ENCODE measurements at places on chromosomes 1 and 21.
A peak's percentile ranks its signal among the peaks of the same experiment; 100 is the strongest.

DNA sequence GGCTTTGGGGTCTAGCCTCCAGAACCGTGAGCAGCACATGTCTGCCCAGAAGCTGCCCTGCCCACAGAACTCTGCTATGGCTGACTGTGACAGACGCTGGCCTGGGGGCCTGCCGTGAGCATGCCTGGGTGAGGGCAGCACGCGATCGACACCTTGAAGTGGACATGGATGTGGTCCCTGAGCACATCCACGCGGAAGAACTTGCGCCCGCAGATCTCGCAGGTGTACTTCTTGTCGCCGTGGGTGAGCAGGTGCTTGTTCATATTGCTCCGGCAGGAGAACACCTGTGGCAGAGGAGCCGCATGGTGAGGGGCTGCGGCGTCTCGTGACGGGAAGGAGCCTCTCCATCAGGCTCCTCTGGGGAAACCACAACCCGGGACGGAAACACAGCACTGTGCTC is 56.0 kb downstream of the PRDM15 start:
- no peak for DNase-seq

GRCh38 chr1:114033216-114033706 is 54.0 kb downstream of the OLFML3 start:
- DNase-seq, result no peak

DNA sequence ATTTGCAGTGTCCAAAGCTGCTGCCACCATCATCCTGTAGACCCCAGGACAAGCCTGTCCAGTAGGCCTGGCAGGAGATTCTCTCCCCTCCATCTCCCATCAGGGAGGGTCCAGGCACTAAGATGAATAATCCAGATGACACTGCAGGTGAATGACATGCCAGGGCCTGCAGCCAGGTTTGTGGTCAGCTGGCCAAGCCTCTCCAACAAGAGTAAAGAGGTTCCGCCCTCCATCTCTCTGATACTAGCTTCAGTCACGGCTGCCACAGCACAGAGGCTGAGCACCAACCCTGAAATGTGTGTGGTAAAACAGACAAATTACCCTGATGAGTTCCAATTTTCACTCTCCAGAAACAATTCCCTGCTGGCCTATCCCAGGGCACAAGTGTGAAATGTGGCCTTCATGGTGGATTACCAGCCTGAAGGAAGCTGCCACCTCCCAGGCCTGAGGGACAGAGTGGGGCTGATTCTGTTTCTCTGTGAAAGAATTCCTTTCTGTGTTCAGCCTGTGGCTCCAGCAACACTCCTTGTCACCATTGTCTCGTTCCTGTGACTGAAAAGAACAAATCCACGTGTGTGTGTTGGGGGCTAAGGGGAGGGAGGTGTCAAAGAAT is 19.9 kb upstream of the LHX4 start:
- DNase-seq, result no peak

DNA sequence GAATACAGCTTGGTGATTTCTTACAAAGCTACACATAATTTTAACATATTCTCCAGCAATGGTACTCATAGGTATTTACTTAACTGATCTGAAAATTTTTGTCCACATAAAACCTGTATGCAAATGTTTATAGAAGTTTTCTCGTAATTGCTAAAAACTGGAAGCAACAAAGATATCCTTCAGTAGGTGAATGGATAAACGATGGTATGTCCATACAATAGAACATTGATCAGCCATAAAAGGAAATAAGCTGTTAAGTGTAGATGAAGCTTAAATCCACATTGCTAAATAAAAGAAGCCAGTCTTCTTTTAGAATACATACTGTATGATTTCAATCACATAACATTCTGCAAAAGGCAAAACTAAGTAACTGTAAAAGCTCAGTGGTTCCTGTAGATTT is 224.8 kb upstream of the DPYD start:
- no peak for DNase-seq

DNA sequence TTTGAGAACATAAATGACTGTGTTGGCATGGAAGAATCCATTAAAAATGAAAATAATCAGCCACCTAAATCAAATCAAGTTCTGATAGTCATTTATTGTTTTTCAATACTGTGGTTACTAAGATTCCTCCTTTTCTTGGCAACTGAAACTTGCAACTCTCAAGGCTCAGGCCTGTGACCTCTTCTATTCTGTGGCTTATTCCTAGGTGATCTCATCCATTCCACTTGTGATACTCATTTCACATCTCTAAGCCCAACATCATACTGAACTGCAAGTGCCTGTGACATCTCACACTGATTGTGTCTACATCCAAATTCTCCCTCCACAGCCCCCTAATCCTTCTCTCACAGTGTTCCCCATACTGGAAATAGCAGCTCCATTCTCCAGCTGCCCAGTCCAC is 4.8 kb upstream of the ST6GALNAC5 start:
- no peak for DNase-seq

GRCh38 chr1:91680556-91681155 is 180.0 kb downstream of the CDC7 start:
- DNase-seq, result peak; percentile 0

DNA sequence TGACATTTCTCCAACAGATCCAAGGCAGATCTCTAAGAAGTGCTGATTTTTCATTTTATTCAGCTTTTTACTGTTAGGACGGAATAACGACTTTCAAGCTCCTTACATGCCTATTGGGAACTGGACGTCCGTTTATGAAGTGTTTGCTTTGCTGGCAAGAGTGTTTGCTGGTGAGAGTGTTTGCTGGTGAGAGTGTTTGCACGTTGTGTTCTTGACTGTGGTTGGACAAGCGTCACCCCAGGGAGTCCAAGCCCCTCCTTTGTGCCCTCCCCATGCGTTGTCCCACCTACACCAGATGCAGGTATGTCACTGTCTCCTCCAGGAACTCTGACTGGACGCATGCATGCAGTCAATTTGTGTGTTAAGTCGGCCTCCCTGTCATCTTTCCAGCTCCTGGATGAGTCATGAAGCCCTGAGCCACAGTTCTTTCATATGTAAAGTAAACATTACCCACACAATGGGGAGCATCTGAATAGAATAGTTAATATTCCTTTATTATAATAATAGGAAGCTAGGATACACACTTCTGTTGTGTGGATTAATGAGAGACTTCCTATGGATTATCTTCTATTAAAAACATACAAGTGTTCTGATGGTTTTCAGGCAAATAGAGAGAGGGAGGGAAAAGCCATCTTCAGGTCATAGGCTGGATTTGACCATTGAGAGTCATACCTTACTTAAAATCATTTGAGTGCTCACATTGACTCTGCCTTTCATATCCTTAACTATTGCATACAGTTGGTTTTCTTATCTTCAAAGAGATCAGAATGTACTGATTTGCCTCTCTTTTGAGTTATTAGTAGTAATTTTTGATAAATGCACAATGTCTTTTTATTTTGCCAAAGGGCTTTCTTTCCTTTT is 119.2 kb downstream of the GALNT2 start:
- DNase-seq, result peak; percentile 30

DNA sequence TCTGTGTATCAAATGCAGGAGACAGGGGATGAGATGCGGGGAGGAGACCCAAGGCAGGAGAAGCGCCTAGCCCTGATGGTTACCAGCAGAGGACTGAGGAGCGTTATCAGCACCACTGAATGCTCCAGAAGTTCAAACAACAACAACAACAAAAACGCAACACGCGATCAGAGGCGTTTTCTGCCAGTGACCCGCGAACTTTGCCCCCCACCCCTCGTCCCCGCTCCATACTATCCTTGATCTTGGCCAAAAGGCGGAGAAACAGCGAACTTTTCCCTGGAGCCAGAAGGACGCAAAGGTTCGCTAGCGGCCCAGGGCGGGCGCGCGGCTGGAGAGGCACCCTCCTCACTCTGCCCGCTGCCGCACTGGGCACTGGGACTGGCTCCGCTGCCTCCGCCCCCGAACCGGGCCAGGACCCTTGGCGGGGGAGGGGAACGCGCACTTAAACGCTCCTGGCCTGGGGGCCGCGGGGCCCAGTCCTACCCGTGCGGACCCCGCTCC is 699 bp downstream of the ECHDC2 start:
- DNase-seq, result no peak

- peak; percentile 15 for DNase-seq
Measured at GRCh38 chr1:202852163-202852904, 36.6 kb downstream of the RABIF start.
